Mucosa of descending colon (tissue), 3 donors: ENCODE measurements at places on chromosomes 13 and 19. TPM values are rescaled to one million over a fixed set of nuclear protein-coding genes. Genes with fewer than 3 reads are reported as not detected.

Gene IGFL2
- 0.38 TPM for total RNA-seq

Gene PSPC1
- total RNA-seq, result 42.9 TPM

Gene ASPDH
- total RNA-seq, result not detected

Gene CGB7
- not detected for total RNA-seq
